Stimulated activated CD4-positive, alpha-beta T cell treated with anti-CD3 and anti-CD28 coated beads, TNF-alpha, amount 100 ng/mL, for 1 hour (primary cell): ENCODE measurements at places on chromosomes 3 and 15.

DNA sequence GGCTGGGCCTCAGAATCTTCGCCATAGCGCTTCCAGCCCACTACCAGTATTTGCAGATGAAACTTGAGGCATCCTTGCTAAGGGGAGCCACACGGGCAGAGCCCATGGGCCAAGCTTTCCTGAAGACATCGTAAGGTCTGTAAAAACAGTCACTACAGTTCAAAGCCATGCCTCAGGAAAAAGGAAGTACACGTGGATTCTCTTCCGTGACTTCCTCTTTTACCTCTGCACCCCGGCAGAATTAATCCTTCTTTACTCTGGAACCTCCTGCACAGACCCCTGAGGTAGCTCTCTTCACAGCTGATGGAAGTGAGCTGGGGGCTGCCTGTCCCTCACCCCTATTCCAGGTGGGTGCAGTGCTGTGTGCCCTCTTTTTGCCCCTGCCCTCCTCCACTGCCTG, 129.2 kb downstream of the CHDH start:
- DNase-seq, result no peak

GRCh38 chr15:61364871-61365270, 135.8 kb upstream of the RORA start:
- DNase-seq, result no peak

- no peak for DNase-seq
Measured at GRCh38 chr3:17187589-17188184, 302.9 kb downstream of the PLCL2 start.

GRCh38 chr3:36832406-36832805, 68.1 kb upstream of the DCLK3 start:
- no peak for DNase-seq

DNA sequence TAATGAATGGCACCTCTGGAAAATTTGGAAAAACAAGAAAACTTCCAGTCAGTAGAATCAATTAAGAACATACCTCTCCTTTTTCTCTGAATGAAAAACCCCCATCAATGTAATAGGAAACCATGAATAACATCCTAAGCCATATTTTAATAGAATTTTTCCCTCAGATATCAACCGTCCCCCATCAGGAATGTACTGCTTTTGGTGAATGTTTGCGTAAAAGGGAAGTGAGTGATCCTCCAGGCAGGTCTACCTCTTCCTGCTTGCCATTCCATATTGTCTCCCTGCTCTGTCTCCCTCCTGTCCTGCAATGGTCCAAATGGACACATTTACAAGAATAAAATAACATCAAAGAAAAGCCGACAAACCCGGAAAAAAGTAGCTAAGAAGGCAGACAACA, 30.8 kb downstream of the LAMP3 start:
- no peak for DNase-seq

DNA sequence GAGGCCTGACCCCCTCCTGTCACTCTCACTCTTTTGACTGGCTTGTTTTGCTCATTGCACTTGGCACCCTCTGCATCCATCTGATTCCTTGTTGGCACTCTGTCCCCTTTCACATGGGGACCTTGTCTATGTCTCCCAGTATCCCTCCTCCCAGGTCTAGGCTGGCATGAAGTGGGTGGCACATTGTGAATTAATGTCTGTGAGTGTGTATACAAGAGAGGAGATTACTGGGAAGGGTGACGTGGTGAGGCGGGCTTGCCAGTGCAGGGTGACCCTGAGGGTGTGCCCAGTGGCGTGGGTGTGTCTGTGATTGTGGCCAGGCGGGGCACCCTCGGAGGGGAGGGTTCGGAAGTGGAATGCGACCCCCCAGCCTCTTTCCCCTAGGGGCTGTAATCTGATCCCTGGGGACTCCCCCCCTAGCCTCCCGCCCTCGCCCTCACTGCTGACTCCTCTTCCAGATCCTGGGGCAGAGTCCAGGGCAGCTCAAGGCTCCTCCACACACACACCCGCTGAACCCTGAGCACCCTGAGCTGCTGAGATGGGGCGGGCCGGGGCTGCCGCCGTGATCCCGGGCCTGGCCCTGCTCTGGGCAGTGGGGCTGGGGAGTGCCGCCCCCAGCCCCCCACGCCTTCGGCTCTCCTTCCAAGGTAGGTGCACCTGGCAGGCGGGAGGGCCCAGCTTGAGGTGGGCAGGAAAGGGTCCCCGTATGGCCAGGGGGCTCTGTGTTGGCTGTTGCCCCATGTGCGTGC, at the start of gene SEMA3B:
SEMA3B (plus strand) TSS at position 445 of the 749 bp plus-strand sequence; CDS start at position 539, 94 bp downstream.
- no peak for DNase-seq

GRCh38 chr3:155815030-155815545, 9.0 kb upstream of the C3orf33 start:
- no peak for DNase-seq
